Calu3 (cell line): ENCODE measurements at places on chromosomes 2 and 18. TPM values are rescaled to one million over a fixed set of nuclear protein-coding genes. Genes with fewer than 3 reads are reported as not detected.

DNA sequence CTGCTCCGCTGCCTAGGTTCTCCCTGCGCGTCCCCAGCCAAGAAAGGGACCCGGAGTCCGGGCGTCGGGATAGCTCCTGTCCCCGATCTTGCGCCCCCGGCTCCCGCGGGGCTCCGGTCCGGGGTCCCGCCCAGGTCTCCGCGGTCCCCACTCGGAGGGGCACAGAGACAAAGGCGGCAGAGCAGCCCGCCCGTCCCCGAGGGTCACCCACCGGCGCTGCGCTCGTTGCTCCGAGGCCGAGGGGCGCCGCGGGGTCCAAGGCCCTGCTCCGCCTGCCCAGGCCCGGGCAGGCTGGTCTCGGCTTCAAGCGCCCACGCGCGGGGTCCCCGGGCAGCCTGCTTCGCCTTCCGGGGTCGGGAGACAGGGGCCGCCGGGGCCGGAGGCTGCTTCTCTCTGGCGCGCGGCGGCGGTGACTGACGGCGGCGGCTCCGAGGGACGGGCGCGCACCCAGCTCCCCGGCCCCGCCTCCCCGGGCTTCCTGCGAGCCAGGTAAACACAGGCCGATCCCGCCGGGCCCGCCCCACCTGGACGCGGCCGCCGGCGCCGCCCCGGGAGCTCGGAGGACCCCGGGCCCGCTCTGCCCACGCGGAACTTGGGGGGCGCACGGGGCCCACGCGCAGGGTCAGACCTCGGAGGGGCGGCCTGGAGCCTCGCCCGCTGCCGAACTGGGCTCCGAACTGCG lies at the start of gene MBP:
Gene MBP (minus strand): TSS at position 415 of the 682 bp plus-strand sequence. CDS start 27,522 bp downstream, outside the sequence.
- DNase-seq, result peak; percentile 99

The CHST9 gene
- 50.4 and 56.9 TPM in 2 replicates for total RNA-seq

The NR4A2 gene
- total RNA-seq, result 4.9 and 6.2 TPM in 2 replicates

DNA sequence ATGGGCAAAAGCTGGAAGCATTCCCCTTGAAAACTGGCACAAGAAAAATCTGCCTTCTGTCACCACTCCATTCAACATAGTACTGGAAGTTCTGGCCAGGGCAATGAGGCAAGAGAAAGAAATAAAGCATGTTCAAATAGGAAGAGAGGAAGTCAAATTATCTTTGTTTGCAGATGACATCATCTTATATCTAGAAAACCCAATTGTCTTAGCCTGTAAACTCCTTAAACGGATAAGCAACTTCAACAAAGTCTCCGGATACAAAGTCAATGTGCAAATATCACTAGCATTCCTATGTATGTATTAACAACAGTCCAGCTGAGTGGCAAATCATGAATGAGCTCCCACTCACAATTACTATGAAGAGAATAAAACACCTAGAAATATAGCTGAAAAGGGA lies 1579.3 kb downstream of the SUCLG1 start:
- no peak for DNase-seq

DNA sequence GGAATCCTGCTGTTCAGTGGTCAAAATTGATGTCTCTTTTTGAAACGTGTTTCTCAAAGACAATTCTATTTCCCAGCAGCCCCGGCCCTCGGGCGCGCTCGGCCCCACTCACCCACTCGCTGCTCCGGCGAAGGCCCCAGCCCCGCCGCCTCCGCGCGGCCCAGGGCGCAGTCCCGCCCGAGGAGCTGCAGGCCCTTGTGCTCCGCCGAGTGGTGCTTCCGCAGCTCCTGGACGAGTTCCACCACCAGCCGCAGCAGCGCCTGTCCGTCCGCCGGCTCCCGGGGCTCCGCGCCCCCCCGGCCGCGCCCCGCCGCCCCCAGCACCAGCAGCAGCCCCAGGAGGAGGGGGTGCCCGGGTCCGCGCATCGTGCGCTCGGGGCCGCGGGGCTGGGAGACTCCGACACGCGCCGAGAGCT lies 413 bp downstream of the ALKAL2 start:
- DNase-seq, result peak; percentile 19

GRCh38 chr2:215817046-215817445 lies 196.3 kb downstream of the MREG start:
- DNase-seq, result no peak

DNA sequence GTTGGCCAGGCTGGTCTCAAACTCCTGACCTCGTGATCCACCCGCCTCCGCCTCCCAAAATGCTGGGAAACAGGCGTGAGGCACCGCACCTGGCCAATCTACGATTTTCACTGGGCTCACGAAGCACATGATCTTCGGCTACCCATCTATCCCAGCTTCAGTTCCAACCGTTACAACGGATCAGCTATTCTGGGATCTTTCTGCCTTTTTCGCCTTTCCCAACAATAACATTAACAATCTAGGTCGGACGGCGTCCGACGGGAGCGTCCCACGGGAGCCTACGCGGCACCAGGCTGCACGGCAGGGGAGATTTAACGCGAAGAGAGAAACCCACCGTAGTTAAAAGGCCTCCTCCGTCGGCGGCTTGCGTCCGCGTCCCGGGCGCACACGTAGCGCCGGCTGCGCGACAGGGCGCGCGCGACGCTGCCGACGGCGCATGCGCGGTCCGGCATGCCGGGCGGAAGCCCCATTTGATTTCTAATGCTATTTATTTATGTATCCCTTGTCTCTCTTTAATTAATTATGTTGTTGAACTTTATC lies at the start of gene MSL3B:
Gene MSL3B (minus strand): TSS at position 394 of the 540 bp plus-strand sequence.
- peak; percentile 61 for DNase-seq

DNA sequence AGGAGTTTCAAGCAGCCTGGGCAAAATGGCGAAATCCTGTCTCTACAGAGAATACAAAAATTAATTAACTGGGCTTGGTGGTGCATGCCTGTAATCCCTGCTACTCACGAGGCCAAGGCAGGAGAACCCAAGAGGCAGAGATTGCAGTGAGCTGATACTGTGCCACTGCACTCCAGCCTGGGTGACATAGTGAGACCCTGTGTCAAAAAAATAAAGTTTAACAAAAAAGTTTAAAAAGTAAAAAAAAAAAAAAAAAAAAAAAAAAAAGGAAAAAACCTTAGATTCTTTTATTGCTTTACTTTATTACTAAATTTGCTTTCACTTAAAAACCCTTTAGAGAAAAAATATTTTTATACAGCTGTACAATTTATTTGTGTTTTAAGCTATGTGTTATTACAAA lies 10.7 kb downstream of the CREB1 start:
- no peak for DNase-seq

- DNase-seq, result no peak
Measured at GRCh38 chr2:85181844-85182456, 48.8 kb downstream of the TCF7L1 start.

GRCh38 chr2:137107904-137108303 lies 342.6 kb downstream of the THSD7B start:
- DNase-seq, result no peak

GRCh38 chr2:102129951-102130646 lies 12.4 kb upstream of the IL1R1 start:
- no peak for DNase-seq

- DNase-seq, result peak; percentile 25
Measured at GRCh38 chr2:218257390-218257981, 3.3 kb upstream of the GPBAR1 start.
